ENCODE measurements at places on chromosomes 13 and 19.

GRCh38 chr19:29287061-29287460 lies 74.1 kb upstream of the UQCRFS1 start:
- no peak for DNase-seq

- no peak for DNase-seq
Observed at GRCh38 chr19:10467104-10467706, 36.0 kb downstream of the KEAP1 start.

DNA sequence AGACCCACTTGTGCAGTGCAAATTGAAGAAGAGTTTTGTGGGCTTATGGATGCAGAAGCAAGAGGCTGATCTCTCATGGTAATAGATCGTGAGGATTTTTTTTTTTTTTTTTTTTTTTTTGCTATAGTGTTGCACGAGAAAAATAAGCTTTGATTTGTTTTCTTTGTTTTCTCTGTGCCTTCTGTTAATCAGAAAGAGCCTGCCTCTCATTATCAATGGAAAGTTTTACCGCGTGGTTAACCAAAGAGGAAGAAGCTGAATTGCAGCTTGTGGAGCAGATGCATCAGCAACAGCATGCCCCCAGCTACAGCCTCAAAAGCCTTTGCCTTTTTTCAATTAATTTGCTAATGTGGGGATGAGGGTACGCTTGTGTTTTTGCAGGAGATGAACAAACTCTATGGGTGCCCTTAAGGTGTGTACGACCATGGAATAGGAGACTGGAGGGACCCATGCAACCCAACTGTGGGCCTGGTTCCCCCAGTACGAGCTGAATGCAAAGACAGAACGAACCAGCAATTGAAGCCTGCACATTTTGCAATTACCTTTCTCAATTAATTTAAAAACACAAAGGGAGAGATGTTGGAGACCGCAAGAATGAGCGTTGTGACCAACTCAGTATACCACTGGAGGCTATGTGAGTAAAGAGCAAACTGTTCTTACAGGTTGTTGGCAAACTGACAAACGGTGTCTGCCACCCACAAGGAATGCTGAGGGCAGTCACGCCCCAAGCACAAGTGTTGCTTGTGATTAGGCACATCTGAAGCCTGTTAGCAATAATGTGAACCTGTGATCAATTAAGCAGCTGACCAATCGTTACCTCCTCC lies 58.6 kb upstream of the SPRY2 start:
- DNase-seq: no peak

GRCh38 chr19:44111910-44112463 lies 1.2 kb upstream of the ZNF225 start:
- peak; percentile 85 for DNase-seq

GRCh38 chr19:39558624-39559117 lies 18.7 kb upstream of the EID2 start:
- no peak for DNase-seq

DNA sequence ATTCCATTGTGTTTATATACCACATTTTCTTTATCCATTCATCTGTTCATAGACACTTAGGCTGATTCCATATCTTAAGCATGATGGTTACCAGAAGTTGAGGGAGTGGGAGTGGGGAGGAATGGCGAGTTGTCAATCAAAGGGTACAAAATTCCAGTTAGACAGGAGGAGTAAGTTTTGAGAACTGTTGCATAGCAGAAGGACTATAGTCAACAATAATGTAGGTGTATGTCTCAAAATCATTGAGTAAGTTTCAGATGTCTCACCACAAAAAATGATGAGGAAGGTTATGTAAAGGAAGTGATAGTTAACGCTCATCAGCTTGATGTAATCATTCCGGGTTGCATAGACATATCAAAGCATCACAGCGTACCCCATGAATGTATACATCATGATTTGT lies 4.6 kb upstream of the UBL3 start:
- DNase-seq: no peak
